ENCODE measurements at places on chromosomes 4 and X.

- DNase-seq: no peak
Measured at GRCh38 chrX:108304210-108304609, 134.0 kb downstream of the COL4A6 start.

GRCh38 chr4:1234811-1235292 is 14.1 kb downstream of the CTBP1 start:
- DNase-seq: no peak

DNA sequence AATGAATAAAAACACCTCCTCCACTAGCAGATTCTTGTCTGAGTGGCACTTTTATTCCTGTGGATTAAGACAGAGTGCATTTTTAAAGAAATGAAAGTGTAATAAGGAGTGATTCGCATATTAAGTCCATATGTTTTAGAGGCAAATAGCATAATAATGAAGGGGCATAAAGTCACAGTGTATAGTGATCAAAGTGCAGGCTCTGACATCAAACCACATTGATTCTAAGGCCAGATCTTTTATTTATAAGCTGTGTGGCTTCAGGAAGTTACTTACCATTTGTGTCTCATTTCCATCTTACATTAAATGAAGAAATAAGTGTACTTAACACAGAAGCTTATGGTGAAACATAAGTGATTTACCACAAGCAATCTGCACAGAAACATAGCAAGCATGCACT is 332.8 kb downstream of the GASK1B start:
- DNase-seq: no peak

- DNase-seq: no peak
Measured at GRCh38 chr4:45640281-45640680, 483.6 kb downstream of the GABRG1 start.

DNA sequence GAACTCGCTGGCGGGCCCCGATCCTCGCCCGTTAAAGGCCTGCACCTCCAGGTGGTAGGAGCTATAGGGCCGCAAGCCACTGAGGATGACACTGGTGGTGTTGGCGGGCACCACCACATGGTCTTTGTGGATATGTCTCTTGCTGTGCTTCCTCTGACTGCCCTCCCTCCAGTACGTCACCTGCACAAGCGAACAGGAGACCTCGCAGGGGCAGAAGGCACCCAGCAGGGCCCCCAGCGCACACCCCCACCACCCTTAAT is 20.7 kb downstream of the L1CAM start:
- no peak for DNase-seq

- no peak for DNase-seq
Measured at GRCh38 chrX:50211510-50211909, 6.9 kb downstream of the CCNB3 start.

DNA sequence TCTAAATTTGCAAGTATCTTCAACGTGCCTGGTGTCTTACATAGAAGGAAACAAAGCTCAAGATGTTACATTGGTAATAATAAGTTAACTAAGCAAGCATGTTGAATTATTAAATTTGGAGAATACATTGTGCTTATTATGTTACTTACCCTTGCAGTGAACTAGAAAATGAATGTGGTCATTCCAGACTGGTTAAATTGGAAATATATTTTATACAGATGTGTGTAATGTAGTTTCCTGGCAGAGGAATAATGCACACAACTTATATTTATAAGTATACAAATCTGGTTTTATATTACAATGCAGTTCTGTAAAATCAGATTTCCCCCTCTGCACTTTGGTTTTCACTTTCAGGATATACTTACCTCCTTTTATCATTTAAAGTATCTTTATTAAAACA is 159.9 kb upstream of the SLIT2 start:
- no peak for DNase-seq

- DNase-seq: no peak
Measured at GRCh38 chr4:123167931-123168330, 228.7 kb upstream of the SPRY1 start.

DNA sequence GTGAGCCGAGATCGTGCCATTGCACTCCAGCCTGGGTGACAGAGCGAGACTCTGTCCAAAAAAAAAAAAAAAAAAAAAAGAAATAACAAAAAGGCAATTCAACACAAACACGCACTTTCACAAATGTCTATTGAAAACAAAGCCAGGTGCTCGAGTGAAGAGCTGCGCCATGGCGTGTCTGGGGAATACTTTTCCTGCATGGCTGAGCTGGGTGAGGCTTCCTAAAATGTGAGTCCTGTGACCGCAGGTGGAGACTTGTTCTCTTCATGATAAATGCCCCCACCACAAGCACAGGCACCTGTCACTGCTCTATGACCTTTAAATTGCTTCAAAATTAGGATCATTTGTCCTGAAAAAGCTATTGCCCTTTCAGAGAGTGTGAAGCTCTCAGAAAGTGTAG is 4.0 kb upstream of the ABLIM2 start:
- DNase-seq: no peak

DNA sequence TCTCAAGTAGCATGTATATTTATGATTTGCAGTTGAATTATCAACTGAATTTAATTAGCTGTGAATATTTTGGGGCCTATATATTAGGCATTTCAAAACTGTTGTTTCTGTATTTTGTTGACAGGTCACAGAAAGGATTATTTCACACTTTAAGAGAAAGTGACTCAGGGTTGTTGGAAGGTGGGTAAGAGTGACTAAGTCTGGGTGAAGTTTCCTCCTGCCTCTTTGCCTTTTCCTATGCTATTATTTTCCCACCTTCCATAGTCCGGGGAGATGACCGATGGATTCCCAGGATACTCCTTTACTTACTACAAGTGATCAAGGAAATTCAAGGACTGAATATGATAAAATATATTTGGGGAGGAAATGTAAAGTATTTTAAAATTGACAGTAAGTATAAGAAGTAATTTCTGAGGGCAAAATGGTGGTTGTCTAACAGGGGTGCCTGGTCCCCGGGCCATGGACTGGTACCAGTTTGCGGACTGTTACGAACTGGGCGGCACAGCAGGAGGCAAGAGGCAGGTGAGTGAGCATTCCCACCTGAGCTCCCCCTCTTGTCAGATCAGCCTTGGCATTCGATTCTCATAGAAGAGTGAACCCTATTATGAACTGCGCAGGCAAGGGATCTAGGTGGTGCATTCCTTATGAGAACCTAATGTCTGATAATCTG is 175.5 kb upstream of the GPRIN3 start:
- DNase-seq: no peak

GRCh38 chr4:113116414-113117357 is 67.2 kb downstream of the ANK2 start:
- DNase-seq: no peak

GRCh38 chr4:98919996-98920395 is 8.9 kb downstream of the EIF4E start:
- no peak for DNase-seq

- no peak for DNase-seq
Measured at GRCh38 chr4:22695917-22696316, 3.2 kb downstream of the GBA3 start.

GRCh38 chr4:89765966-89766365 is 71.0 kb downstream of the SNCA start:
- DNase-seq: no peak

- DNase-seq: no peak
Measured at GRCh38 chr4:53810643-53811042, 219.4 kb upstream of the LNX1 start.

DNA sequence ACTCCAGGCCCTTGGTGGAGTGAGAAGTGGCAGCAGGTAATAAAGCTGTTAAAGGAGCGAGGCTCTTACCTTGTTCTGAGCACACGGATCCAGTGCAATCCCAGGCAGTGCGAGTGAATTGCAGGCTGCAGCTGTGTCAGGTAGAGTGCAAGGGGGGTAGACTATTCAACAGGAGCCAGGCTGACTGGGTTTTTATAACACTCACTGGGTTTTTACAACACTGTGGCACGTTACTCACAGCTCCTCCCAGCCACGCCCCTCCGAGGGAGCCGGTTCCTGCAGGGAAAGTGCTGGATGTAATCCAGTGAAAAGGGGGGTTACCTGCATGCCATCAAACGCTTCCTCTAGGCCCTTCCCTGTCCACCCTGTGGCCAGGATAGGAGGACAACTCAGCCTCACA is 358 bp downstream of the FGFBP1 start:
- DNase-seq: no peak

DNA sequence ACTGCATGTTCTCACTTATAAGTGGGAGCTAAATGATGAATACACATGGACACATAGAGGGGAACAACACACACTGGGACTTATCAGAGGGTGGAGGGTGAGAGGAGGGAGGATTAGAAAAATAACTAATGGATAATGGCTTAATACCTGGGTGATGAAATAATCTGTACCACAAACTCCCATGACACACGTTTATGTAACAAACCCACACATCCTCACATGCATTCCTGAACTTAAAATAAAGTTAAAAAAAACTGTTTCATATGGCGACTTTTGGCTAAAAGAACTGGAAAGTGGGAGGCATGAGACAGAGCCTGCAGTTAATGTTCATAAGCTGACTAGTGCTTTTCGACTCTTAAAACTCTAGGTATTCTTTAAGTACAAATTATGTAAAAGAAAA is 98.9 kb upstream of the NPFFR2 start:
- DNase-seq: no peak

DNA sequence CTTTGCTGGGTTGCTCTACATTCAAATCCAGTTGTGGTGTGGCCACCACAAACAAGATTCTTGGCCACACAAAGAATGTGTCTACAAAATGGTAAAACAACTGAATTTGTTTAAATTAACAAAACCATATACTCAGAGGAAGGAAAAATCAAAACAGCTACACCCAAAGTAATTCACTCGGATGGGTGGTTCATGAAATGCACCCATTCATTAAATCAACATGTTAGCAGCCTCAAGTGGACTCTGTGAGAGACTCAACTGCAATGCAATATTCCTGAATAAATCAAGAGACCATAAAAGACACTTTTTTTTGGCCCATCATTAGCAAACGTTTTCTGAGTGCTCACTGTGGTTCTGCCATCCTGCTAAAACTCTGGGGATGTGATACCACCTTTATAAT is 11.2 kb upstream of the AMELX start:
- no peak for DNase-seq

GRCh38 chr4:174012135-174012885 is 271.2 kb downstream of the FBXO8 start:
- no peak for DNase-seq

DNA sequence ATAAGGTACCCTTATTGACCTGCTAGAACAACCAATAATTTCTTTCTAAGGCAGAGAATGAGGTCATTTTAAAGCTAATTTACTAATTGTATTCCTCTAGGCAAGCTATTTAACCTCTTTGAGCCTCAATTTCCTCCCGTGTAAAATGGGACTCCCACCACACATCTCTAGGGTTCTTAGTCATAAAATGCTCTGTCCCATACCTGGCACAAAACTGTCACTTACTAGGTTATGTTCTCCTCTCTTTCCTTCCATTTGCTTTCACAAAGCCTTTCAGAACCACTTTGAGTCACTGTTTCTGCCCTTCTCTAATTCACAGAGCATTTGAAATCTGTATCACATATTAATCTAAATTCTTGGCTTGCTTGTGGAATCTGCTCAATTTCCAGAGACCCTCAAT is 2.4 kb upstream of the GPR82 start:
- no peak for DNase-seq

- no peak for DNase-seq
Measured at GRCh38 chr4:970854-971520, 2.4 kb downstream of the DGKQ start.

DNA sequence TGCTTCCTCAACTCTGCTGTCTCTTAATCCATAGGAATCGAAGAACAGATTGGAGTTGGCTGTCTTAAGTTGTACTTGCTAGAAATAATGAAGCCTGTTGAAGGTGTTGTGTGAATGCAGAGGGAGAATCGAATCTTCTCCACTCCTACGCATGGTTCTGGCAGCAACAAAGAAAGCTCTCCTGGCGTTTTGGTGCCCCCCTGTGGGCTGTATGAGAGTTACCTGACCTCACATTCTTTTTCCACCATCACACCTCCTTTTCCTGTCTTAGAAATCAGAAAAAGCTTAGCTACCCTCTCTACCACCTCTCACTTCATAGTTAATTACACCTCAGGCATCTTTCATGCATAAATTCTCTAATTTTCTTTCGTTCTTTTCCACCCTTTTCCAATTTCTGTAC is 16.3 kb downstream of the KLF8 start:
- peak; percentile 66 for DNase-seq

- DNase-seq: no peak
Measured at GRCh38 chr4:53432528-53433424, 55.3 kb downstream of the FIP1L1 start.

Measured in SHP77 (cell line).